ENCODE measurements at places on chromosomes 6 and 20. TPM values are rescaled to one million over a fixed set of nuclear protein-coding genes. Genes with fewer than 3 reads are reported as not detected.

The RCAN2 gene
- total RNA-seq = 0.95 TPM

The ATP9A gene
- total RNA-seq = 2.2 TPM

The APOBEC2 gene
- total RNA-seq = not detected

The PHF1 gene
- total RNA-seq = 27.2 TPM

The CYB5R4 gene
- 35.6 TPM for total RNA-seq

The HLA-G gene
- total RNA-seq = 2.5 TPM

The CPXM1 gene
- 0.63 TPM for total RNA-seq

The AVP gene
- total RNA-seq = not detected

The FUT9 gene
- total RNA-seq = not detected

The C6orf58 gene
- not detected for total RNA-seq

The GPX5 gene
- not detected for total RNA-seq

The GRIK2 gene
- not detected for total RNA-seq

The CITED2 gene
- total RNA-seq = 60.9 TPM

The BMP5 gene
- not detected for total RNA-seq

The BPIFB4 gene
- total RNA-seq = not detected

The EPHA7 gene
- total RNA-seq = not detected

The SMPDL3A gene
- total RNA-seq = 0.58 TPM

The TBX18 gene
- total RNA-seq = not detected

The TFAP2A gene
- 0.52 TPM for total RNA-seq

The PDE10A gene
- not detected for total RNA-seq

The TTLL9 gene
- total RNA-seq = not detected

The RXRB gene
- total RNA-seq = 68.7 TPM

The BPIFA1 gene
- not detected for total RNA-seq

The PI16 gene
- 2.1 TPM for total RNA-seq

The DEFB124 gene
- not detected for total RNA-seq

The PPP1R16B gene
- total RNA-seq = 77.2 TPM

The SAMD3 gene
- 1.4 TPM for total RNA-seq

The MLIP gene
- not detected for total RNA-seq

The POLR3F gene
- 9.5 TPM for total RNA-seq

The NRN1 gene
- 1.1 TPM for total RNA-seq

The CASS4 gene
- 5.1 TPM for total RNA-seq

The BTN1A1 gene
- 0.21 TPM for total RNA-seq

All from activated T-helper 17 cell treated with anti-CD3 and anti-CD28 coated beads, Interleukin-2, amount 50 U/mL, for 72 hours (primary cell).